Right renal pelvis (tissue), 4 donors: ENCODE measurements at places on chromosomes 7 and 10. TPM values are rescaled to one million over a fixed set of nuclear protein-coding genes. Genes with fewer than 3 reads are reported as not detected.

DNA sequence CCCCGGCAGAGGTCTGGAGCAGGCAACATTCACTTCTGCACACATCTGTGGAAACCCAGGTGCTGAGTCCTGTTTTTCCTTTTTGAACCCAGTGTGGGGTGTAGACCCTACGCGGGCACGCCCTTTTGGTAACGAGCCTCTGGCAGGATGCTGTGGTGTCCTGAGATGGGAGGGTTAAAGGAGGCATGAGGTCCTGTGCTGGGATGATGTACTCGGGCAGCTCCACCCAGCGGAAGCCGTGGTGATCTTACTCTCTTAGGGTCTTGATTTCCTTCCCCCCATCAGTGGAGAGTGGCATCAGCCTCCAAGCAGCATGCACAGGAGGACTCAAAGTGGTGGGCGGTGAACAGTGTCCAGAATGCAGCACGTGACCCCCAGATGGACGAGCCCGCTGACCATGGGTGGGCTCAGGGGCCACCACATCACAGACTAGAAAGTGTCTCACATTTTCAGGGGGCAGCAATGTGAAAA, 148.6 kb downstream of the DNAJB6 start:
- no peak for DNase-seq

GRCh38 chr10:132458586-132459300, 61.7 kb downstream of the PWWP2B start:
- no peak for DNase-seq

DNA sequence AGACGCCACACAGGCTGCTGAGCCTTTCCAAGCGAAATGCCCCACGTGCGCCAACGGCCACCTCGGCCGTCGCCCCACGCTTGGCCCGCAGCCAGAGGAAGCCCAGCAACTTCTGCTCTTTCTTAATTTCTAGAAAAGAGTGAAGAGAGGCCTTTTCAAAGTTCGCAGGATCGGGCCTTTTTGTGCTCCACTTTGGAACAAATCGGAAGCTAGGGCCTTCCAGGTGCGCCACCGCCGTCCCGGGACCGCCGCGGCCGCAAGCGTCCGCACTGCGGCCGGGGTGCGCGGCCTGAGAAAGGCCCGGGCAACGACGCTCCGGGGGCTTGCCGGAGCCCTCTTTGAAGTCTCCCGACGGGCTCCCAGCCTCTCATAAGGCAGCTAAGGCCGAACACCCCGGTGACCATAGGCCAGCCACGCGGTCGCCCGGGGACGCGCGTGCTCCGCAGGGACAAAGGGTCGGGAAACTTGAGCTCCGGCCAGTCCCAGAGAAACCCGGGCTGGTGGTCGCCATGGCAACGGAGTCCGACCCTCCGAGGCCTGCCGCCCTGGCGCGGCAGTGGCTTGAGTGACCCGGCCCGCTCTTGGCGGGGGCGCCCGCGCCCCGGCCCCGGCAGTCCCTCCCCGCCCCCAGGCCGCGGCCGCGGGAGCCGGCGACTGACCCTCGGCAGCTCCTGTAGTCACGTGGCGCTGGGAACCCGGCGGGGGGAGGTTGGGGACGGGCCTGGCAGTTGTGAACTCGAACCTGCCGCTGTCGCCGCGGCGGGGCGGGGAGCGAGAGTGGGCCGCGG, at the start of gene REPIN1:
REPIN1 (plus strand) TSS at position 727 of the 788 bp plus-strand sequence. CDS start 890 bp downstream, outside the sequence.
- DNase-seq: no peak

- no peak for DNase-seq
Observed at GRCh38 chr7:155793720-155794119, 18.5 kb downstream of the SHH start.

- DNase-seq: no peak
Observed at GRCh38 chr10:128814024-128814423, 653.0 kb upstream of the MGMT start.

- DNase-seq: no peak
Observed at GRCh38 chr10:122638106-122638505, 61.5 kb downstream of the C10orf120 start.

GRCh38 chr7:135405969-135406368, 103.9 kb downstream of the CNOT4 start:
- no peak for DNase-seq

- no peak for DNase-seq
Observed at GRCh38 chr10:73931767-73932619, 21.1 kb downstream of the PLAU start.

GRCh38 chr10:58950618-58951017, 225.8 kb upstream of the PHYHIPL start:
- DNase-seq: no peak

DNA sequence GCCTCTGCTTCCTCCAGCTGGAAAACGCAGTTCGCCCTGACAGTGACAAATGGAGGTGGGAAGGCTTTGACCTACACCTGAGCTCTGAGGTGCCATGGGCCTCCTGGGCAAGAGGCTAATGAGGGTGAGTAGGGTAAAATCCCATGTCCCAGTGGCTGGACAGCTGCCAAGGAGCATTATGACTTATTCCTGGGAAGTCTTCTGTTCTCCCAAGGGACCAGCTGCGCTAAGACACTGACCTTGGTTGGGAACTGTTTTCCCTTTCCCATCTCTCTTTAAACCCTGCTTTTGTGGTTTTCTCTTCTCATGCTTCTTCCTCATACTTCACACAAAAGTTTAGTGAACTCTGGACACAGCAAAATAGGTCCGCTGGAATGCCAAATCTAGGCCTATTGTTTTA, 72.6 kb downstream of the COPG2 start:
- DNase-seq: no peak

DNA sequence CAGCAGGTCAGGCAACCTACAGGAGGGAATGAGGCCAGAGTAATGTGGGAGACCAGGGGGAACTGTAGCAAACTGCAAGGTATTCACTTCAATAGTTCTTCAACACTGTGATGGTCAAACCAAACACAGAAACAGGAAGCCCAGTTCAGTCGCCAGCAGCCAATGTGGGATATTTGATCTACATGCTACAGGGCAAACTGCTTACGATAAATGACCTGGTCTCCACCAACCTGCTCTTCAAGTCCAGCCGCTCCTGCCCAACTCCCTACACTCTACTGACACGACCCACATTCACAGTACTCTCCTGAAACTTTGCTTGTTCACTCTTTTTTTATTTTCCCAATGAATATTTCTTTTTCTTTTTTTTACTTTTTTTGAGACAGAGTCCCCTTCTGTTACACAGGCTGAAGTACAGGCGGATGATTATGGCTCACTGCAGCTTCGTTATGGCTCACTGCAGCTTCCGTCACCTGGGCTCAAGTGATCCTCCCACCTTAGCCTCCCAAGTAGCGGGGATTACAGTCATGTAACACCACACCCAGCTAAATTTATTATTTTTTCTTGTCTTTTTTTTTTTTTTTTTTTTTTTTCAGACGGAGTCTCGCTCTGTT, 42.1 kb downstream of the MDH2 start:
- DNase-seq: no peak

DNA sequence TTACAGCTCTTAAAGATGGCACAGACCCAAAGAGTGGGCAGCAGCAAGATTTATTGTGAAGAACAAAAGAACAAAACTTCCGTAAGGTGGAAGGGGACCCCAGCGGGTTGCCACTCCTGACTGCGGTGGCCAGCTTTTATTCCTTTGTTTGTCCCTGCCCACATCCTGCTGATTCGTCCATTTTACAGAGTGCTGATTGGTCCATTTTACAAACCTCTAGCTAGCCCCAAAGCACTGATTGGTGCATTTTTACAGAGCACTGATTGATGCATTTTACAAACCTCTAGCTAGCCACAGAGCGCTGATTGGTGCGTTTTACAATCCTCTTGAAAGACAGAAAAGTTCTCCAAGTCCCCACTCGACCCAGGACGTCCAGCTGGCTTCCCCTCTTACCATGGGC, 16.8 kb upstream of the CCSER2 start:
- no peak for DNase-seq

DNA sequence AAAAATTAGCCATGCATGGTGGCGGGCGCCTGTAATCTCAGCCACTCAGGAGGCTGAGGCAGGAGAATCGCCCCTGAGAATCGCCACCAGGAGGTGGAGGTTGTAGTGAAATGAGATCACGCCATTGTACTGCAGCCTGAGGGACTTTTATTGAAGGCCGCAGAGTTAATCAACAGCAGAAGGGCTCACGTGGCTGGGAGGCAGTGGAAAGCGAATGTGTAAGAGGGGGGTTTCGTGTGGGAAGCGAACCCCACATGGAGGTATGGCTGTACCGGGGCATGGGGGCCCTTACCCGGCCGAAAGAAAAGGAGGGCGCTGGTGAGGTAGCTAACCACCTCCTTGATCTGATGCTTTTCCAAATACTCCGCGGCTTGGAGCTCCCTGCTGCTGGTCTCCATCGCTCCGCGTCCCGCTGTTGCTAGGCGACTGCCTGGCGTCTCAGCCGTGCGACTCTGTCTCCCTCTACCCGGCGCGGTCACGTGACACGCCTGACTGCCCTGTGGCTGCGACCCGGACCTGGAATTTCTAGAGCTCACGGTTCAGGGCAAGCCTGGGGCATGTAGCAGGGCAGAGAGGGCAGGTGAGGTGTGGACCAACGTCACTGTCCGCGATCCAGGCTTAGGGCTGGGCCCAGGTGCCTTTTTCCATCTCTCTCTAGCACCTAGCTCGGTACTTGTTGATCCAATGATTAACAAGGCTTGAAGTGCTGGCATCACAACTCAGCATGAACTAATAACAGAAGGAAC, at the start of gene EFCAB10:
EFCAB10 (minus strand) TSS at position 428 of the 746 bp plus-strand sequence; CDS start at position 398, 30 bp downstream.
- DNase-seq: peak; percentile 55

Gene TMEM178B
- polyA plus RNA-seq: 0.19 TPM

Gene NPY
- 0.28 TPM for polyA plus RNA-seq

Gene PNLIPRP1
- not detected for polyA plus RNA-seq

Gene CLDN4
- 87.6 TPM for polyA plus RNA-seq

Gene AASS
- 49.5 TPM for polyA plus RNA-seq

Gene CALML5
- not detected for polyA plus RNA-seq

Gene TACC2
- 49.0 TPM for polyA plus RNA-seq

Gene ASAH2
- 1.3 TPM for polyA plus RNA-seq

Gene CUZD1
- 1.4 TPM for polyA plus RNA-seq
